ENCODE measurements at places on chromosomes 12 and 14.

DNA sequence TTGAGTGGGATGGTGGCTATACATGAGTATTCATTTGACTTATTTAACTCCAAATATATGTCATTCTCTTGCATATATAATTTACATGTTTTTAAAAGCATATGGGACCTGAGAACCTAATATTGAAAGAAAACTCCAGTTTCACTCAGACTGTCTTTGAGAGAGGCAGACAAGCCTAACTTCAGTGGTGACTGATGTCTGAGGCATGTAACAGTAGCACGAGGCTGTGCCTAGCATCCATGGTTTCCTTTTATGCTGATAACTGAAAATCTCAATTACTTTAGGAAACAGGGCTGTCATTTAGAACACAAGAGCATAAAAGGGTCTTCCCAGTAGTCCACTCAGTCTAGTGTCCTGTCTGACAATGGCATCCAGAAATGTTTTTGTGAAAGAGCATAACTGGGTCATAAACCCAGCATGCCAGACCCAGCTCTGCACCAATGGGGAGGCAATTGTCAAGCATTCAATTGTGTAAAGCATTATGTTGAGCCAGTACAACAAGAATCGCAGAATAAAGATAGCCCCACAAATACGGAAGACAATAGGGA lies 24.3 kb downstream of the MAPK1IP1L start:
- no peak for DNase-seq

DNA sequence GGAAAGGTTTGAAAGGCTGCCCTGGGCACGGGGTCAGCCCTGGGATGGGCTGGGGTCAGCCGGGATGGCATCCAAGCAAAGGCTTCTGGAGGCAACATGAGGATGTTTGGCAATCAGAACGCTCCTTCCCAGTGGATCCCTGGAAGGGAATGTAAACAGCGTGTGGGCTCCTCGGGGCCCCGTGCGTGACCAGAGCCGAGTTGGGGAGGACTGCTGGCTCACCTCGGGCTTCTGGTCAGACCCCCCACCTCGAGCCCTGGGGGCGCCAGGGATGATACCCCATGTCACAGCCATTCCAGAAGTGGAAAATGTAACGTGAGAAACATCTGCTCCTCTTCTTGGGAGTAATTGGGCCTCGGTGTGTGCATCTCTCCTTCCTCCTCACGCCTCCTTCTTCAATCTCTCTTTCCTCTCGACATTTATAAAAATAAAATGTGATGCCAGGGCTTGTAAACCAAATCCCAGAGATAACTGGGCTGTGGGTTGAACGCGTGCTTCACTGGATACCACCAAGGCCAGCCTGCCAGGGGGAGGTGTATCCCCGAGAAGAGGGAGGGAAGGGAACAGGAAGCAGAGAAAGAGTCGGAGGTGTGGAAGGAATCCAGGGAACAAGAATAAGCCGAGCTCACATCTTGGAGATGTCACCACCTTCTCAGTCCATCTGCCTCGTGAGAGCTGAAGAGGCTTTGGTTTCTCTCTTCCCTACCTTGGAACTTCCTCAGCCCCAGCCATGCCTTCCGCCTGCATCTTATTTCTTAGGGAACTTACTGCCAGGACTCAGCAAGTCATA lies 144.8 kb downstream of the NUAK1 start:
- DNase-seq = no peak

DNA sequence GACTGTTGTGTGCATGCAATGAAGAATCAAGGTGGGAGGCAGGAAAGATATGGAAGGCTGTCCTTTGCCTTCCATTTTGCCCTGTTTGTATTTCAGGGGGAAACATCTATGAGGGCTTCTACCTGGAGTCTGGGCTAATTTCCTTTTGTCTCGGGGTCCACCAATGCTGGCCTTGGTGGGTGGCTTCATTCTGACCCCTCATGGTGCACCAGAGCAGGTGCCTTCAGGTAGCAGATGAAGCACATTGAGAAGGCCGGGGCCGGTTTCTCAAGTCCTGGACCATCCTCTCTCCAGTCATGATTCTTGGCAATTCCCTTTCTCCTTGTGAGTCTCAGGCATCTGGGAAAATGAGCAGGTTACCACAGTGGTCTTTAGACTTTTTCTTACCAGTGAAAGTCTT lies 47.2 kb downstream of the RPH3A start:
- DNase-seq = no peak

DNA sequence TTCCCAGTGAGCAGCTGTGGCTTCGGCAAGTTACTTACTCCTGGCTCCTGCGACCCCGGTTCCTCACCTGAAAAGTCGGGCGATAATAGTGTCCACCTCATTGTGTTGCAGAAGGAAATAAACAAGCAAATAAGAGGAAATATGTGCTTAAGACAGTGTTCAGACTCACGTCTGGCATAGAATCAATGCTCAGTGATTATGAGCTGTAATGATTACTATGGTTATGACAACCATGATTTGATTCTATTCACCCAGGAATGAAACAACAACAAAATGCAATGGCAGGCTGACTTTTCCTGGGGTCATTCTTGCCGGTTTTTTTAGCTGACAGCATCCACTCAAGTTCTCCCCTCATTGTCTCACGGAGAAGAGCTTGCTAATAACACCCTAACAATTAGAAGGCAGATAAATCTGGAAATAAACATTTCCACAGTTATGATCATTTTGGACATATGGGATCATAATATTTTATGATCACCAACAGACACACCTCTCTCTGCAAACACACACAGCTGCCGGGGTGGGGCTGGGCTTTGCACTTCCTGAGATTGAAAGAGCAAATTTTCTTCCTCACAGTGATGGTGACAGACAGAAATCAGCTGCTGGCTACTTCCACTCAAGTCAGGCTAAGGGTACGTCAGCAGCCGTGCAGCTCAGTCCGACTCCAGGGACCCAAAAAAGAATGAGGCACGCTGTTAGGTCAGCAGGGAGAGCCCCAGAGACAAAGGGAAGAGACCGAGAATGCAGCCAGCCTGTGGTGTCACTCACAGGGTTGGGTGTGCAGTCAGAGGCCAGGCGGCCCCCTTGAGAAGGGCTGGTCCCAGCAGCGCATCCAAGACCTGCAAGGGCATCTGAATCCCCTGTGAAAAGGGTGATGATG lies 158.0 kb downstream of the RIMBP2 start:
- no peak for DNase-seq

DNA sequence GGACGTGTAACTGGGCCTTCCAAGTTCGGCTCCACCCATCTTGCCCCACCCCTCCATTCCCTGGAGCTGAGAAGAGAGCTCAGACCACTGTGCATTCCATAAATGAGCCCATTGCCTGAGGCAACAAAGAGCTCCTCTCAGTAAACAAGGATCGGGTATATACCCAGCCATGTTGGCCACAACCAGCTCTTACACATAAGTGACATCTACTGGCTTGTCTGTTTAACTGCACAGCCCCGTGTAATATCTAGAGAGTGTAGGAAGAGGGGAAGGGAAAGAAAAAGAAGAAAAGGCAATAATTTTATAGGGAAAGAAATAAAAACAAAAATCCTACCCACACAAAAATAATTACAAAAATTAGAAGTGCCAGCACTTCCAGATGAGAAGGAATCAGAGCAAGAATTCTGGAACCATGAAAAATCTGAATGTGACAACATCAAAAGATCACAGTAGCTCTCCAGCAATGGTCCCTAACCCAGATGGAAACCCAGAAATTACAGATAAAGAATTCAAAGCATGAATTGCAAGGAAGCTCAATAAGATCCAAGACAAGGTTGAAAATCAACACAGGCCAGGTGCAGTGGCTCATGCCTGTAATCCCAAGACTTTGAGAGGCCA lies 308.1 kb downstream of the RPAP3 start:
- no peak for DNase-seq

DNA sequence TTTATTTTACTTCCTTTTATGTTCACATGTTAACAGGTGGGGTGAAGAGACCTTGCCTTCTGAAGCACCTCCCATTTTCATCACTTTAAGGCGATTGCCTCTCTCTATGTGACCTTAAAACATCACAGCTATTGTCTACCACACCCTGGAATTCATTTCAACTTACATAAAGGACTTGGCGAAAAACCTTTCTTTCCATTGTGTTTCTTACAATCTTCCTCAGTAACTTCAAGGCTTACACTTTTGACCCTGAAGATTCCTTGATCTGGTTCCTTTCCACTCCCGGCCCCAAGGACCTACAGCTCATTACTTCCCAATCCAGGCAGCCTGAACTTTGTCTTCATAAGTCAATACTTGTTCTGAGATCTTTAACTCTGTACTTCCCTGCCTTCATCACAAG lies 443.3 kb downstream of the ADAMTS20 start:
- no peak for DNase-seq

DNA sequence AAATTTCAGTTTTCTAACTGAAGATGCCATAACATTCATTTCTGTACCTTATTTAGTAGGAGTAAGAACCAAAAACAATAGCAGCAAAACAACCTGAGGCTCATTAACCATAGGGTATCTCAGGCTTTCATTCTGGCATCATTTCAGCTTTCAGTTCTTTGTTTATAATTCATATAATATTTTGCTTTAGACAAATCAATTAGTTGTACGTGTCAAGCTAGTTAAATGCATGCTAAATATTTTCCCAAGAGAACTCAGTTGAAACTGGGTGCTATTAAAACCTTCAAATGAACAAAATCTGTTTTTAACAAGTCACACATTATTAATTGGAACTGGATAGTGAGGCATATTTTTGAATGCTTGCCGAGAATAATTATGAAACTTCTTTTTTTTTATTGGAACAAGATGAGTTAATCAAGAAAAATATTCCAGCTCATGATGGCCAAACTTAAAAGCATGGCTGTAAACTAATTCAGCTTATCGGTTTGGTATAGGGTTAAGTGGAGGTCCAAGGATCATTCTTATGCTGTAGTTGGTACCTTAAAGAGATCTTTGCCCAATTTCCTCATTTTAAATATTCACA lies 442.7 kb downstream of the BTG1 start:
- no peak for DNase-seq

GRCh38 chr14:49858383-49858782 lies 5.8 kb upstream of the NEMF start:
- DNase-seq = no peak

DNA sequence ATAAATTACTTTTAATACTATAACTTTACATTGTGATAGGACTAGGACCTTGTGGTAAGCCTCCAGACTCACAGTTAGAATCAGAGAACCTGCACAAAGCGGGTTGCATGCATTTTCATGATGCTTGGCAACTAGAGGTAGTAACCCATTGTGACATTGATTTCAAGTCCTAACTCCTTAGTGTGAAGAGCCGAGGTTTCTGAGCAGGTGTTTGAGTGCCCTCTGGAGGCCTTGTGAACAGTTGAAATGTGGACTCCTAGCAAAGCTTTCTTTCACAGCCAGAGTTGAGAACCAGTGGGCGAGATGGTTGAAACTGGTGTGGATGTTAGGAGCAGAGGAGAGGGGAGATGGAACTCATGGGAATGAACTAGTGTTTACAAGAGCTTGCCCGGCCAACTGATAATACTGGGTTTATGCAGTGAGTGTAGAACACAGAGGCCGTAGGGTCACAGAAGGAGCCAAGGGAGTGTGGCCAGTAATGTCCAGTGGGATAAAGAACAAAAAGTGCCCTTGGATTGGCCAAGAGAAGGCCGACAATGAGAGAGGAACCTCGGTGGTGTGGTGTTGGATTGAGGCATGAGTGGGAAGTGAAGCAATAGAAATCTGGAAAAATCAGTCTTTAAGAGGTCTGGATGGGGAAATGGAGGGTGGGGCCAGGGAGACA lies 10.9 kb downstream of the ZNF664 start:
- DNase-seq = no peak

GRCh38 chr14:97022741-97023140 lies 225.6 kb downstream of the VRK1 start:
- no peak for DNase-seq

DNA sequence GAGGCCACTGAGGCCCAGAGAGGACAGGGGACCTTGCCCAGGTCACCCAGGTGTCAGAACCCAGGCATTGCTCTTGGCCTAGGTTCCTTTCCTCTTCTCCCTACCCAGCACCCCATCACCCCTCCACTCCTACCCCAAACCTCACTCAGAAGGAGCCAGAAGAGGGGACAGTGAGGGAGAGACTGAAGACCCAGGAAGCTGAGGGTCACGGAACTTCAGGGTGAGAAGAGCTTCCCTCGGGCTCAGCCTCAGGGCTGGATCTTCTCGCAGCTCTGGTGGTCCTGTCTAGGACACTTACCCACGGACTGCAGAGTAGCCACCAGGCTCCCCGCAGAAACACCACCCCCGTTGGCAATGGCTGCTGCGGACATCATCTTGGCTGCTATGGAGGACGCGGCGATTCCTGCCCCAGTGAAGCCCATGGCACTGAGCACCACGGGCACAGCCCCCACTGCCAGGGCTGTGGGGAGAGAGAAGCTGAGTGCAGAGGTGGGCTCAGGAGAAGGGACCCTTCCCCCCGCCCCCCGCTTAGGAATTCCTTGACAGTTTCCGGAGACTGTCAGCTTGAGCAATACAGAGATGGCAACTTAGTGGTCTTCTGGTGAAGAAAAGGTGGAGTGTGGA lies 1.1 kb downstream of the IFI27L2 start:
- DNase-seq = no peak

DNA sequence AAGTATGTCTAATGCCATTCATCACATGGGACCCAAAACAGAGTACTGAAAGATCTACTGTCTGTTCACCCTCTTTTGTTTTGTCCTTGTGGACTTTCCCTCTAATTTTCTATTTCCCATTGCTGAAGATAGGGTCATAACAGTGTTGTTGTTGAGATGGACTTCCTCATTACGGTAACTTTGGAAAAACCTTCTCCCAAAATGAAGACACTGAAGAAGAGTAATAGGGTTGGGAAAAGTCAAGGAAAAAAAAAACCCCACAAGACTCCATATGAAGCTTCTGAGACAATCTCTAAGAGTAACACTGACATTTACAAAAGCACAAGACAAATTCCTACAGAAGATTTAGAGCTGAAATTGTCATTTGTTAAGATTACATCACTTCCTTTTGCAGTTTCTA lies 36.7 kb downstream of the EXOC5 start:
- DNase-seq = no peak

DNA sequence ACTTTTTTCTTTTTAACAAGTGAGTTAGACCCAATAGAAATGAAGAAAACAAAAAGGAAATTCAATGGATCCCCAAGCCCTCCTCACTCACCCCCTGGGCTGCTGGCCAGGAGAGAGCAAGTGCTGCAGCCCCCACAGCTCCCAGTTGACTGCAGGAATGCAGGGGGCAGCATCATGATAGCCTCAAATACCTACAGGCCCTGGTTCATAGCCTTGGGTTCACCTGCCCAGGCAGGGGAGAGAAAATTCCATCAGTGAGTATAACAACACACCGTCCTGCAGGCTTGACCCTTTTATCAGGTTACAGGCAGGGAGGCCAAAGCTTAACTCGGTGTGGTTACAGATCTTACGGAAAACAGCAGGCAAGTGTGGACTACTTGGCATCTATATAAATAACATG lies 76.3 kb downstream of the PHLDA1 start:
- DNase-seq = no peak

Data from frontal cortex (tissue), 4 donors.